ENCODE measurements at places on chromosomes 5 and 9.

GRCh38 chr9:124389146-124389939 lies 25.9 kb downstream of the PSMB7 start:
- no peaks in the 10 kb centered on the region for H3K27me3 ChIP-seq
- H3K4me3 ChIP-seq = no peak overlapping the region

GRCh38 chr5:87827539-87827938 lies 414.8 kb upstream of the CCNH start:
- no peak overlapping the region for H3K27ac ChIP-seq
- H3K4me3 ChIP-seq = no peak overlapping the region
- DNase-seq = no peak
- H3K4me1 ChIP-seq = no peaks in the 10 kb centered on the region

DNA sequence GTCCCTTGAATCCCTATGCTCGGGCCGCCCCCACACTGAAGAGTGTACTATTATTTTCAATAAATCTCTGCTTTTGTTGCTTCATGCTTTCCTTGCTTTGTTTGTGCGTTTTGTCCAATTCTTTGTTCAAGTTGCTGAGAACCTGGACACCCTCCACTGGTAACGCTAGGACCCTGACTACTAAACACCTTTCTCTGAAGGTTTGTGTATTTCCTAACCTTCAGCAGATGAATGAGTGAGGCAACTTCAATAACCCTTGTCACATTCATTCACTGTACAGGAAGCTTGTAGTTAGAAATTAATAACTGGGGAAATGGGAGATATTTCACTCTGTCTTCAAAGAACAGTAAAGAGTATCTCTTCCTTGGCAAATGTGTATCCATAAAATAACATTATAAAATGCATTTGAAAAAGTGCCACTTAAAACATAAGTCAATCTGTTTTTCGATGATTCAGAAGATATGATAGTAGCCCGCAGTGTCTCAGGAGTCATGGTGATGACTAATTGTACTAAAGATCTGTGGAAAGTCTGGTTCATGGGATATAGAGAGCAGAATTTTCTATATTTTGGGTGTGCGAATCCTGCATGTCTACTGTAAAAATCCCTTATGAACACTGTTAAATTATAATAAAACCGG lies 43.2 kb upstream of the ANKH start:
- H3K4me3 ChIP-seq = no peak overlapping the region
- no peak for DNase-seq
- no peak overlapping the region for H3K27ac ChIP-seq

DNA sequence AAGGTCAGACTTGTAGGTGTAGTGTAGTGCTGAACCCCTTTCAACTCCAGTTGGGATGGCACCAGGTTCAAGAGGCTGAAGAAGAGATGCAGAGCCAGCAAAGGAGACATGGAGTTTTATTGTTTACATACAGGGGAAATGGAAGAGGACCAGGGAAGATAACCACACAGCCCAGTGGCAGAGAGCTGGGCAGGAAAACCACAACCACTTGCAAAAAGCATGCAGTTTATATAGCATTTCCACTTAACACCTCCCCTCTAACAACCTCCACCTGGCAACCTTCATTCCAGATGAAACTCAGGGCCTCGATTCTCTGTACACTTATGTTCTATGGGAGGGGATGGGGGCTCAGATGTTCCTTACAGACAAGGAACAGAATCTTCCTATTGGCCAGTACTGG lies 56.9 kb downstream of the SNX24 start:
- no peaks in the 10 kb centered on the region for H3K27me3 ChIP-seq
- H3K27ac ChIP-seq = no peak overlapping the region
- no peak for DNase-seq
- H3K4me1 ChIP-seq = peaks cover 9% of the 10 kb centered on the region
- no peaks in the 10 kb centered on the region for H3K36me3 ChIP-seq

DNA sequence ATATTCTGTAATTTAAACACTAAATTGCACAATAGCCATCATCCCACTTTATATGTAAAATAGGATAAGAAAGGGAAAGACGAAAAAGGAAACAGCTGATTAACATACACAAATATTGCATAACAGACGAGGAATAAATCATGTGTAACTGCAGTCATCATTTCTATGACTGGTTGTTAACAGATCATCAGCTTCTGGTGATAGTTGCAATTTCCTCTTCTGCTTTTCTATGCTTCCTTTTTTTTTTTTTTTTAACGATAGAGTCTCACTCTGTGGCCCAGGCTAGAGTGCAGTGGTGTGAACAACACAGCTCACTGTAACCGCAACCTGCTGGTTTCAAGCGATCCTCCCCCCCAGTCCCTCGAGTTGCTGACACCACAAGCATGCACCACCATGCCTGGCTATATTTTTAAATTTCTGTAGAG lies 22.5 kb upstream of the JAKMIP2 start:
- H3K27ac ChIP-seq = peak overlapping the region; percentile 93
- peak; percentile 92 for DNase-seq
- H3K27me3 ChIP-seq = no peaks in the 10 kb centered on the region
- H3K4me1 ChIP-seq = peaks cover 57% of the 10 kb centered on the region
- no peaks in the 10 kb centered on the region for H3K36me3 ChIP-seq

GRCh38 chr9:112551641-112552040 lies 65.0 kb downstream of the KIAA1958 start:
- no peaks in the 10 kb centered on the region for H3K36me3 ChIP-seq
- no peak for DNase-seq
- H3K27ac ChIP-seq = no peak overlapping the region
- H3K4me3 ChIP-seq = no peak overlapping the region
- peaks cover 11% of the 10 kb centered on the region for H3K4me1 ChIP-seq

DNA sequence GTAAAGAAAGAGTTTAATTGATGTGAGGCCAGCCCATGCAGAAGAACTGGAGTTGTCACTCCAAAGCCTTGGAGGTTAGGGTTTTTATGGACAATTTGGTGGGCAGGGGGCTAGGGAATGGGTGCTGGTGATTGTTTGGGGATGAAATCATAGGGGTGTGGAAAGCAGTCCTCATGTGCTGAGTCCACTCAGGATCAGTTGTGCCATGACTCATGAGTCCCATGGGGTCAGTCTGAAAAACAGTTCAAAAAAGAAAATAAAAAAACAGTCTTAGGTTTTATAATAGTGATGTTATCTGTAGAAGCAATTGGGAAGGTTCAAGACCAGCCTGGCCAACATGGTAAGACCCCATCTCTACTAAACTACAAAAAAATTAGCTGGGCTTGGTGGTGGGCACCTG lies 162.3 kb downstream of the KDM4C start:
- no peak overlapping the region for H3K27ac ChIP-seq
- no peak for DNase-seq
- H3K4me1 ChIP-seq = 0 out of 2 replicates have a peak, but pooled peaks cover 4% of the 10 kb centered on the region
- no peaks in the 10 kb centered on the region for H3K27me3 ChIP-seq
- no peak overlapping the region for H3K4me3 ChIP-seq
- H3K36me3 ChIP-seq = no peaks in the 10 kb centered on the region

GRCh38 chr9:6356441-6356840 lies 28.3 kb downstream of the TPD52L3 start:
- H3K27me3 ChIP-seq = no peaks in the 10 kb centered on the region
- H3K36me3 ChIP-seq = no peaks in the 10 kb centered on the region
- H3K4me1 ChIP-seq = peaks cover 9% of the 10 kb centered on the region
- no peak overlapping the region for H3K4me3 ChIP-seq
- no peak for DNase-seq

DNA sequence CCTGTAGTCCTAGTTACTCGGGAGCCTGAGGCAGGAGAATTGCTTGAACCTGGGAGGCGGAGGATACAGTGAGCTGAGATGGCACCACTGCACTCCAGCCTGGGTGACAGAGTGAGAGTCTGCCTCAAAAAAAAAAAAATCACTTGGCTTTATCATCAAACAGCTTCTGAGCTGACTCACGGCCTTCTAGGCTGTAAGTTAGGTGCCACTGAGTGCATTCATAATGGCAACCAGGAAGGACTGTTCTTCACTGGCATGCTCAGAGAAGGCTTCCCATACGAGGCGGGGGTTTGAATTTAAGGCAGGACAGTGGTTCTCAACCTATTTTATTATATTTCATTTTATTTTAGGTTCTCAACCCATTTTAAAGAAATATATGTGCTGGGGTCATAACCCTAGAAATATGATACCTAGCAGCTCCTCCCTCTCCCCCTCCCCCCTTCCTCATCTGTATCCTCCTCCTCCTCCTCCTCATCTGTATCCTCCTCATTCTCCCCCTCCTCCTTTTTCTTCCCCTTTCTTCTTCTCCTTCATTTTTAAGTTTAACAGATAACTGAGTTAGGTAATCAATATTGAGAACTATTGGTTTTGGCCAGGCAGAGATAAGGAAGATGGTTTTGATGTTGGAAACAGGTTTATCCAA lies 19.0 kb upstream of the LHFPL2 start:
- no peak overlapping the region for H3K27ac ChIP-seq
- no peak overlapping the region for H3K4me3 ChIP-seq
- H3K27me3 ChIP-seq = no peaks in the 10 kb centered on the region
- no peaks in the 10 kb centered on the region for H3K36me3 ChIP-seq
- no peak for DNase-seq

GRCh38 chr5:57817924-57818323 lies 335.3 kb upstream of the ACTBL2 start:
- DNase-seq = peak; percentile 79
- no peak overlapping the region for H3K4me3 ChIP-seq
- peaks cover 9% of the 10 kb centered on the region for H3K4me1 ChIP-seq
- no peaks in the 10 kb centered on the region for H3K27me3 ChIP-seq
- no peak overlapping the region for H3K27ac ChIP-seq
- H3K36me3 ChIP-seq = no peaks in the 10 kb centered on the region

- peak; percentile 50 for DNase-seq
- H3K4me3 ChIP-seq = no peak overlapping the region
- no peaks in the 10 kb centered on the region for H3K4me1 ChIP-seq
- H3K36me3 ChIP-seq = no peaks in the 10 kb centered on the region
- H3K27me3 ChIP-seq = peaks cover 42% of the 10 kb centered on the region
- H3K27ac ChIP-seq = no peak overlapping the region
These were observed 63.5 kb downstream of the DUSP1 start for GRCh38 chr5:172707285-172708182.

- no peak overlapping the region for H3K4me3 ChIP-seq
- no peaks in the 10 kb centered on the region for H3K27me3 ChIP-seq
- H3K36me3 ChIP-seq = no peaks in the 10 kb centered on the region
- DNase-seq = no peak
- H3K4me1 ChIP-seq = no peaks in the 10 kb centered on the region
These were observed 88.7 kb upstream of the PRRC1 start for GRCh38 chr5:127428748-127429147.

DNA sequence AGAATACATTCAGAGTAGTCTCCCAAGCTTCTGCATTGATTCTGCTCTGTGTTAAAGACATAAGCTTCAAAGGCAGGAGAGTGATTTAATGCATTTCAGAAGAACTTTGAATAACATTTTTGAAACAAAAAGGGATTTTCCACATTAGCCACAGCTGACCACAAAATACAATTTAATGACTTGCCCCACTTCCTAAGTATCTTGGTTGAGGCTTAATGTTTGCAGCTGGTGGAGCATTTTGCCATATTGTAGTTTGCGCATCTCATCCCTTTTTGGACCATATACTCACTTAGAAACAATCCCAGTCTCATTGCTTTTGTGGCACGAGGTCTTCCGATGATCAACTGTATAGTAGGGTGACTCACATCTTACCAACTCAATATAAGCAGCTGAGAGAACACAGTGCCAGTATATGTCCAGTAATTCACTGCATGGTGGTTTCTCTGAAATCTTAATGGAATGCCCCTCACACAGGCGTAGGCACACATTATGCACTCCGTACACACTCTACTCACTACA lies 455.8 kb upstream of the PTGER4 start:
- no peaks in the 10 kb centered on the region for H3K36me3 ChIP-seq
- H3K27ac ChIP-seq = no peak overlapping the region

GRCh38 chr5:68540798-68541590 lies 325.4 kb downstream of the PIK3R1 start:
- H3K27ac ChIP-seq = no peak overlapping the region
- DNase-seq = no peak
- H3K27me3 ChIP-seq = no peaks in the 10 kb centered on the region
- H3K4me3 ChIP-seq = no peak overlapping the region
- no peaks in the 10 kb centered on the region for H3K36me3 ChIP-seq
- no peaks in the 10 kb centered on the region for H3K4me1 ChIP-seq

GRCh38 chr5:61087921-61088320 lies 74.3 kb downstream of the SMIM15 start:
- H3K27ac ChIP-seq = no peak overlapping the region
- no peaks in the 10 kb centered on the region for H3K27me3 ChIP-seq
- no peaks in the 10 kb centered on the region for H3K36me3 ChIP-seq
- no peaks in the 10 kb centered on the region for H3K4me1 ChIP-seq
- H3K4me3 ChIP-seq = no peak overlapping the region
- no peak for DNase-seq

DNA sequence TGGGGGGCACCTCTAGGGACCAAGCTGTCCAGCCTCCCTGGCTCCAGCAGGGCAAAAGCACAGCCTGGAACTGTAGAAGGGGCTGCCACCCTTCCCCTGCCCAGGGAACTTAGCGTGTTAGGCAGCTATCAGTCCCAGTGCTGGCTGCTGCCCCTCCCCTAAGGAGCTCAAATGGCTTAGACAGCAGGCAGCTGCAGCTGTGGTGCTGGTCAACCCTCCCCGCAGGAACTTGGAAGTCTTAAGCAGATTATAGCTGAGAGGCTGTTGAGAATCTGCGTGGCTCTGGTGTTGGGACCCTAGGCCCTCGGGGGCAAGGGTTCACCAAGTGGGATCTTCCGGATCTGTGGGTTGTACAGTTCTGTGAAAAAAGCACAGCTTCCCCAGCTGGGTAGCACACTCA lies 536.5 kb upstream of the CDH10 start:
- no peaks in the 10 kb centered on the region for H3K4me1 ChIP-seq
- no peak overlapping the region for H3K4me3 ChIP-seq
- H3K27me3 ChIP-seq = no peaks in the 10 kb centered on the region
- no peak for DNase-seq
- H3K36me3 ChIP-seq = no peaks in the 10 kb centered on the region

All from MM.1S (cell line).